ENCODE measurements at places on chromosomes 3 and 15. TPM values are rescaled to one million over a fixed set of nuclear protein-coding genes. Genes with fewer than 3 reads are reported as not detected.
A peak's percentile ranks its signal among the peaks of the same experiment; 100 is the strongest.

DNA sequence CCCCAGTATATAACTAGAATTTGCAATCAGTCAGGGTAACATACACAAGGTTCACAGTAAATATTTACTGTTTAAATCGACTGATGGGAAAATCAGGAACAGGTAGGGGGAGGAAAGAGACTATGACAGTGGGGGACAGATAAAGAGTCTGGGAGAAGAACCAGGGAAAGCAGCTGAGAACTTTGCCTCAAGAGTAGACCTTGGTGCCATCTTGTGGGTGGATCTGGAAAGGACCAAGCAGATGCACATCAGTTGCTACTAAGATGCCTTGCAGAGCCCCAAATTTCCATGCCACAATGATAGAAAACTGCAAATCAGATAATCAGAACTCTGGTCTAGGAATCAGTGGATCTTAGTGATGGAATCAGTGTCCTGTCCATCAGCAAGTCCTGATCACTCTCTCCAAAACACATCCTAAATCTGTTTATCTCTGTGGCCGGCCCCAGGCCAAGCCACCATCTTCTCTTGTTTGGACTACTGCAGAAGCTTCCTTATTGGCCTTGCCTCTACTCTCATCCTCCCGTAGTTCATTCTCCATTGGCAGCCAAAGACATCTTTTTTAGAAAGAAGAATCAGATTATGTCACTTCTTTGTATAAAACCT is 62.7 kb downstream of the PDE8A start:
- peak; percentile 70 for ATAC-seq

DNA sequence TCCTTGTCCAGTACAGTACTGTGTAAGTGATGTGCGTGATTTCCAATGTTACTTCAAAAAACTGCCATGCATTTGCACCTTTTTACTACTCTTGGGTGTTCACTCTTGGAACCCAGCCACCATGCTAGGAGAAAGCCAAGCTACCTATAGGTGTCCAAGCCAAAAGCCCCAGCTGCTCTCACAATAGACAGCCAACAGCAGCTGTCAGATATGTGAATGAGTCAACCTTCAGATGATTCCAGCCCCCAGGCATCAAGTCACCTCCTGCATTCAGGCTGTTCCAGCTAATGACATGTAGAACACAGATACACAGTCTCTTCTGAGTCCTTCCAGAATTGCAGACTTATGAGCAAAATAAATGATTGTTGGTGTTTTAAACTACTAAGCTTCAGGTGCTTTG is 417.7 kb upstream of the TGFBR2 start:
- ATAC-seq: no peak

DNA sequence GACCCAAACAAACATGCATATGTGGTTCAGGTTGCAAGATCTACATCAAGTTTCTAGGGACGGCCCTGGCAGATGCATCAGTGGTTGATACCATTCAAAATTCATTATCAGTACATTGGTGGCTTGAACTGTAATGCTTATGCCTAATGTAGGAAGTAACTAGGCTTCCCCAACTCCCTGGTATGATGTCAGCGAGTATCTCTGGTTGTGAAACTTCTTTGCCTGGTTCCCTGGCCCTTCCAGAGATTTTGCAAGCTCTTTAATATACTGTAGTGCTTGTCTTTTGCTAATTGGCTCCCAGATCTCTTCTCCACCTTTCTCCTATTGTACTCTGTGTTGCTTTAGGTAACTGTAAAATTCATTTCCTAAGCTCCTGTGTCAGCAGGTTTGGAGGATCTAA is 114.8 kb upstream of the RARB start:
- ATAC-seq: no peak

GRCh38 chr3:139427283-139428060 is 38.0 kb upstream of the COPB2 start:
- ATAC-seq: peak; percentile 55

IL17RB gene
- total RNA-seq: 2.6 TPM

SNTN gene
- not detected for total RNA-seq

NME9 gene
- 6.8 TPM for total RNA-seq

CYP19A1 gene
- total RNA-seq: 0.79 TPM
